Activated T-cell treated with anti-CD3 and anti-CD28 coated beads for 24 hours (primary cell): ENCODE measurements at places on chromosomes 13 and 19.

GRCh38 chr13:30466358-30466714 lies 600 bp upstream of the HMGB1 start:
- no peak for DNase-seq

DNA sequence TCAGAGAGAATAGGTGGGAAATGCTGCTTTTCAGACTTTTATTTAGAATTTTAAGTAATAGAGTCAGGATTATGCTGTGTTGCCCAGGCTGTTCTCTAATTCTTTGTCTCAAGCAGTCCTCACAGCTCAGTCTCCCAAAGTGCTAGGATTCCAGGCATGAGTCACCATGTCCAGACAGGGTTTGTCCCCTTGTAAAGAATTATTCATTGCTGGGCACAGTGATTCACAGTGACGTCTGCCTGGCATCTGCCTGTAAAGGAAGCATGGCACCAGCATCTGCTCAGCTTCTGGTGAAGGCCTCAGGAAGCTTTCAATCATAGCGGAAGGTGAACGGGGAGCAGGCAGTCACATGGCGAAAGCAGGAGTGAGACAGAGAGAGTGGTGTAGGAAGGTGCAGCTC lies 17.7 kb downstream of the ZNF763 start:
- no peak for DNase-seq

GRCh38 chr19:8367327-8368001 lies 3.5 kb downstream of the ANGPTL4 start:
- no peak for DNase-seq

GRCh38 chr19:558770-559439 lies 13.5 kb upstream of the BSG start:
- no peak for DNase-seq

- DNase-seq = no peak
Measured at GRCh38 chr13:85521657-85522056, 277.6 kb downstream of the SLITRK6 start.

DNA sequence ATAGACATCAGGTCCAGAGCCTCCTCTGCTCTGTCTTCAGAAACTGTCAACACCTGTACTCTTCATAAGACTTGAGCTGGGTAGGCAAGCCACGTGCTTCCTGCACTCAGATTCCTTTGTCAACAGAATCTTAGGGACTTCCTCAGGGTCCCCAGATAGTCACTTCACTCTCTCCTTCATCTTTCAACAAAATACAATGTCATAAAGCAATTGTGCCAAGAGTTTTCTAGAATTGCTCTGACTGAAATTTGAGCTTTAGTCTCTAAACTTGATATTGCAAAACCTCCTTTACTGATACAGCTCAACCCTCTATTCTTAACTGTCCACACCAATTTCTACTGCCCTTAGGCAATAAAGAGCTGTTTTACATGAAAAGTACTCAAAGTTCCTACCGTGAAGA lies 179.9 kb downstream of the IRS2 start:
- no peak for DNase-seq

DNA sequence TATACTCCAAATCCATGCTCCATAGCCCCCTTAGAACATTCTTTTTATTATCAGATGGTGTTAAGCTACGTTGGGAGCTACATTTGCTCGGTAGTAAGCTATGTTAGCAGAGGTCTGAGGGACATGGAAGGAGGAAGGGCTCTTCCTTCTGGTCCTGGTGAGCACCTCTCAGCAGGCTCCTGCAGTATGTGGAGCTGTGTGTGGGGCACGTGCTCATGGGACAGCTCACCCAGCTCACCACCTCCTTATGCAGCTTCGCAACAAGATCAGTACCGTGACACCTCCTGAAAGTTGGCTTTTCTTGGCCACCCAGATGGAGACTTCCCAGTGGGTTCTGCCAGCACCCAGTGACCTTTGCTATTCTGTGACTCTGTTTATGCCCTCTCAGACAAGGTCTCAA lies 400.5 kb upstream of the SLC10A2 start:
- DNase-seq = no peak

DNA sequence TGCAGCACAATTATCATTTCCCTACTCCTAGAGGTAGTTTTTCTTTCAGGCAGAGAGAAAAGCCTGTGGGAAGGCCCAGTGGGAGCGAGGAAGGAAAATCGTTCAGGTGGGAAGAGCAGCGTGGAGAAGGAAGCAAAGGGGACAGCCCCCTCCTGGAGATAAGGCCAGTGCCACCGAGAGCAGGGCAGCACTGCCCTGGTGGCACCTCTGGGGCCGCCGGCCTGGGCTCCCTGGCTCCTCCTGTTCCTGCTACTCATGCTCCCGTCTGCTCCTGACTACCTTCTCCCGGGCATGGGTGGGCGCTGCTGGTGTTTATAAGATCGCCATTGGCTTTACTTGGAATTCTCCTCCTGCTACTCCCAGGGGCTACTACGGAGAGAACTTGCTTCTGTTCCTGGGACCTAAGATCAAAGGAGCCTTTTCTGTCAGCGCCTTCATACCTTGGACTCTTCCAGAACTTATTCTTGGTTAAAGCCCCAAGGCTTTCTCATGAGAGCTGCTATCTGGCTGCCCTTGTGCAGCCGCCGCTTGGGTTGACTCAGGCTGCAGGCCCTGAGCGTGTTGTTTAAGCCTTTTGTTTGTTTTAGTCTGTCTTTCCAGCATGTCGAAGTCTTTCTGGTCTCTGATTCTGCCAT lies 3.7 kb upstream of the FLT1 start:
- no peak for DNase-seq

GRCh38 chr13:46797501-46798237 lies 708 bp upstream of the ESD start:
- DNase-seq = no peak

DNA sequence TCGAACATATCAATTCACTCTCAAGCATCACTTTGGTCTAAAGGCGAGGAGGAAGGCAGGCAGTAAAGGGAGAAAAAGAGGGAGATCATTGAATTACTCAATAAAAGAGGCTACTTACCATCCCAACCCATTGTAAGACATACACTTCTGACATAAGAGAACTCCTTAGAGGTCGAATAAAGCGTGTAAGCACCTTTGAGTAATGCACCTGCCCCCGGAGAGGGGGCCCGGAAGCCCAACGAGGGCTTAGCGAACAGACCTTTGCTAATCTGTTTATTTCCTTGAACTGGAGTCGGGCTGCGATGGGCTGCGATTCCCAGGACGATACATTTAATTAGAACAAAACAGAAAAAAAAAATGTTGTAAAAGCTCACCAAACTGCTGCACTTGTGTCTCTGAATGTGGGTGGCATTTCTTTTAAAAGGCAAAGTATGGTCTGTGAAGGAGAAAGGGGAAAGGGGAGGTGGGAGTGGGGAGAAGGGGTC lies 3.0 kb downstream of the ZC3H4 start:
- DNase-seq = peak; percentile 36

GRCh38 chr13:87872813-87873212 lies 201.6 kb downstream of the SLITRK5 start:
- no peak for DNase-seq

DNA sequence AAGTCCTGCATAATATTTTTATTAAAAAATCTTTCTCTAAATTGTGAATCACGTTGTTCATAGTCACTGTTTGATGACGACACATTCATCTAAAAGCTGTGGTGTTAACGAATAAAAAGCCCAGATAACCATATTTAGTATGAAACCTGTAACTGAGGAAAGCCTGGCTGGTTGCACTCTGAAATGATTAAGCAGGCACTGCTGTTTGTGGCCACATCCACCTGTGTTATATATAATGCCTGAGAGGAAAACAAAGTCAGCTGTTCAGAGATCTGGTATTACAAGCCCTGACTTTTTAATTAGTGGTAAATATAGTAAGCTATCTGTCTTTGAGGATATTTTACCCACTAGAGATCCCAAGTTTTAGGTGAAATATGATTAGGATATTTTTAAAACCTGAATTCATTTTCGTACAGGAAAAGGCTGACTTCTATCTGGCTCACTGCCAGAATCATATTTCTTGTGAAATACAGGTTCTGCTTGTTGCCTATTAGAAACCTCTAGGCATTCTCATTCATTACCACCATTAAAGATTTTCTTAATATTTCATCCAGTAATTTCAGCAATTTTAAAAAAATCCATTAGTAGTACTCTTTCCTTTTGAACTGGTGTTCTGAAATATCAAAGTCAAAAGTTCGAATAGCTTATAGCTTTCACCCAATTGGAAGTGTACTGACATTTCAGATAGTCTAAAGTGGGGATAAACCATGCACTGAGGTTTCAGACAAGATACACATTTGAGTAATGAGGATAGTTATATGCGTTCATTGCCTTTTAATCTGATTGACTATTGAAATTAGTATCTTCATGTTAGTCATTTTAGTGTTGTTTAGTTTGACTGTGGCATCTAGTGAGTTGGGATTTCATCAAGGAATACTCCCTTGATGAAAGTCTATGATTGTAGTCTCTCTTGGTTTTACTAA lies 79.7 kb downstream of the LMO7 start:
- no peak for DNase-seq

- no peak for DNase-seq
Measured at GRCh38 chr19:46868025-46868802, 7.4 kb downstream of the ARHGAP35 start.

- no peak for DNase-seq
Measured at GRCh38 chr19:5333581-5334365, 6.8 kb downstream of the PTPRS start.

GRCh38 chr19:33953592-33953991 lies 156.9 kb downstream of the KCTD15 start:
- no peak for DNase-seq

DNA sequence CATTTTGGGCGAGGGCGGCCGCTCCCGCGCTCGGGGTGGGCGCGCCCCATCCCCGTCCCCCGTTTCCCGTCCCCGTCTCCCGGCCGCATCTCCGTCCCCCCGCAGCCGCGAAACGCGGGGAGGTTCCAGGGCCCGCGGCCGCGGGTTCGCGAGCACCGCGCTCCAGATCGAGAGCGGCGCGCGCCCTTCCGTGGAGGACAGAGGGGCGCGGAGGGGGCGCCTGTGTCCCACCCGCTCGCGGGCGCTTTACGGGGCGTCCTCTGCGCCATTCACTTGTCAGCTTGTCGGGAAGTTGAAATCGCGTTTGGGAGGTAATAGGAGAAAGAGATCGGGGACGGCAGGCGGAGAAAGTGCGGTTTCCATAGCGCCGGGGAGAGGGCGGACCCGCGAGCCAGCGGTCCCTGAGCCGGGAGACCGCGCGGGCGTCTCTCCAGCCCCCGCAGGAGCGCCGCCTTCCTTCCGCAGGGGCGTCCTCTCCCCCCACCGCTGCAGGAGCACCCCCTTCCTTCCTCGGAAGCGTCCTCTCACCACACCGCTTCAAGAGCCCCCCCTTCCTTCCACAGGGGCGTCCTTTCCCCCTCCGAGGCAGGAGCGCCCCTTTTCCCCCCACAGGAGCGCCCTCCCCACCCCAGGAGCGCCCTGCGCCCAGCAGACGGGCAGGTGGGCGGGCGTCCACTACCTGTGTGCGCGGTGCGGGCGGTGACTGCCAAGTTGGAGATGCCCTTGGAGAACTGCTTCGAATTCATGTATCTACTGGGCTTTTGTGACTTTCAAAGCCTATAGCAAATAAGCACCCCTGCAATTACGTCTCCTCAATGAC lies 962 bp upstream of the IRS2 start:
- DNase-seq = no peak

DNA sequence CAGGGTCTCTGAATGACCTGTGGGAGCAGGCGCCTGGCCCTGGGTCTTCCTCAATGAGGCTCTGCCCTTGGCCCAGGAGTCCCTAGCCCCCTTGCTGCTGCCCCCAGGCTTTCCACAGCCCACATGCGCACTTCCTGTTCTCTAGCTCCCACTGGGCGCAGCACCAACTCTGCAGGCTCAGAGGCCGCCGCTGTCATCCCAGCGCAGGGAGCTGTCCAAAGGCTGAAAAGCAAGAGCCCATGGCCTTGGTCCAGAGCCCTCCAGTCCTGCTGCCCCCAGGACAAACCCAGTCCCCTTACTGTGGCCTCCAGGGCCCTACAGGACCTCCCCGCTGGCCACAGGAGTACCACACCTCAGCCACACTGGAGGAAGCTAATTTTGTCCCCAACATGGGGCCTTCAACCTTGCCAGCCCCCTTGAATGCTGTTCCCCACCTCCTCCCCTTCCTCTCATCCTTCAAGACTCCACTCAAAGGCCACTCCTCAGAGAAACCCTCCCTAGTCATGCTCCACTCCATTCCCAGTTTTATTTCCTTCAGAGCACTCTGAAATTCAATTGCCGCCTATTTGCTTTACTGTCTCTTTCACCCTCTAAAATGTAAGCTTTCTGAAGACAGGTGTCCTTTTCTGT lies 8.0 kb upstream of the POU2F2 start:
- no peak for DNase-seq
